Daoy (cell line): ENCODE measurements at places on chromosomes 11 and 22.

- no peak for DNase-seq
Measured at GRCh38 chr11:63549411-63549810, 12.8 kb downstream of the PLAAT4 start.

DNA sequence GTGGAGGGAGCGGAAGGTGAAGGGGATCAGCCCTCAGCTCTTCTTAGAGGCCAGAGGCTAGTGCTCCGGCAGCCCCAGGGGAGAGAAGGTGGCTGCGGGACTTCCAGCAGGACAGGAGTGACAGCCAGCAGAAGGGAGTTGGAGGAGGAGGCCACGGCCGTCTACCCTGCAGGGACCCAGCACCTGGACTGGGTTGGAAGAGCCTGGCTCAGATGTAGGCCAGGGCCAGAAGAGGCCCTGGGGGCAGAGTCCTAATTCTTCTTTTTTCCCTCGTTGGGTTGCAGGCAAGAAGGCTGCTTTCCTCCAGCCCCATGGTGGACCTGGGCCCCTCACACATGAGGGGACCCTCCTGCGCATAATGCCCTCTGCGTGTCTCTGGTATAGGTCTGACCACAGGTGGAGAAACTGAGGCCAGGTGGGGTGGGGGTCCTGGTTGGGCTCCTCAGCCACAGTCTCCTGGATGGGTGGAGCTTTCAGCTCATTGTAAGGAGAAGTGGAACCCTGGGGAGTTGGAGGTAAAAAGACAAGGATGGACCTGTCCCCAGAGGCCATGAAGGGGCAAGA lies 2.3 kb upstream of the MCAM start:
- no peak for DNase-seq

DNA sequence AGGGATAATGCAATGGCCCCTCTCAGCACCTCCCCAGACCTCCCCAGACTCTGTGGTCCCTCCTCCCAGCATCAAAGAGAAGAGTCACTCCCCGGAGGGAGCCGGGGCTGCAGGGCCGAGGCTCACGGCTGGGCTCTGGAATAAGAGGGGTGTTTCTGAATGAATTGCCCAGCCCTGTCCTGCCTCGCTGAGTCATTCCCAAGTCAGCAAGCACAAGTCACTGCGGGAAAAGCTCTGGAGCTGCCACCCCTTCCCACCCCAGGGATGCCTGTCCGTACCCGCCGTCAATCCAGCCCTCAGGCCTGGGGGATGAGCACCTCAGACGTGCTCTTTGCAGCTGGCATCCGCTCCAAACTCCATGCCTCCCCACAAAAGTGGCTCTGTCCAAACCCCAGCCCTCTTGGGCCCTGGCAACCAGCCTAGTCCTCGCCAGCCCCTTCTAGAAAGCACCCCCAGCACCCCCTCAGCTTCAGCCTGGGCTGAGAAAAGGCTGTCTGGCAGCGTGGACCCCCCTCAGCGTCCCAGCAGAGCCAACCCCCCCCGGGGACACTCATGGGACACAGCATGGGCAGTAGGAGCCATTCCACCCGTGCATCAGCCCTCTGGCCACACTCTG lies 22.7 kb downstream of the CELSR1 start:
- DNase-seq, result peak; percentile 86

GRCh38 chr11:63769042-63769713 lies 603 bp upstream of the ZFTA start:
- DNase-seq, result peak; percentile 50

DNA sequence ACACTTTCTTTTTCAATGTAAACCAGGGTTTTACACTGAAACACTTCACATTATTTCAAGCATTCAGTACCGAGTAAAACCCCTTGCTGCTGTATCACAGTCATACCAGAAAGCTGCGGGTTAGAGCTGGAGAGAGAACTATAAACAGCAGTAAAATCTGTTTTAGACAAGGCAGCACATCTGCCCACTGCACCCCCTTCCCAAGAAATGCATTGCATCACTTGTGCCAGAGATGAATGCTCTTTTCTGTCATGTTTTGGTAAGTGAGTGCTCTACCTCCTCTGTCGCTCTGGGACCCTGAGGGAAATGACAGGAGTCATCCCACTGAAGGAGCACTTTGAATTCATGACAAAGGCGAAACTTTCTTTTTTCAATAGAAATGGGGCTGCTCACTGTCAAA lies 107.2 kb downstream of the MAML2 start:
- DNase-seq, result no peak
